ENCODE measurements at places on chromosomes 16 and 17.
A peak's percentile ranks its signal among the peaks of the same experiment; 100 is the strongest.

DNA sequence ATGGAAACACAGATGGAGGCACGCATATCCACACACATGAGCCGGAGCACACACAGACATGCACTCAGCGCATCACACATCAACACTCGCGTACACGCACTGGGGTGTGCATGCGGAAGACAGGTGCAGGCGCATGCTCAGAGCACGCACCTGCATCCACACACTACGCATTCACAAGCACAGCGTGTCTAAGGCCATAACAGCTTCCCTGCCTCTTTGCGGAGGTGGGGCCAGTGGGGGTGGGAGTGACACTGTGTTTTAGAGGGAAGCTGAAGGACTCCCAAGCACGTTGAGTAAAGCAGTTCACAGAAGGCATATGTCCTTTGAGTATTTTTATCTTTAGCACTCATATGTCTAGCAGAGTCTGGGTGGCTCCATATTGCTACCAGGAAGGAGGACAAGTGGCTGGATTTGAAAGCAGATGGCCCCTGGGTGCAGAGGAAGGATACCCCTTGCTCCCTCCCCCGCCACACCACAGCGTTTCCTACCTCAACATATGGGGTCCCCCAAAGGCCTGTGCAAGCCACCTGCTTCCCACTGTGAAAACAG lies 68.6 kb upstream of the TOB1 start:
- no peak for DNase-seq

GRCh38 chr17:73142872-73143381 lies 21.9 kb upstream of the SSTR2 start:
- no peak for DNase-seq

GRCh38 chr17:45021607-45022287 lies 29.7 kb downstream of the DCAKD start:
- DNase-seq = peak; percentile 80

GRCh38 chr16:24950275-24950674 lies 64.9 kb downstream of the ARHGAP17 start:
- DNase-seq = no peak

- DNase-seq = no peak
These were observed 393 bp upstream of the PSMB10 start for GRCh38 chr16:67936880-67937605.
